ENCODE measurements at places on chromosomes 5 and 9. TPM values are rescaled to one million over a fixed set of nuclear protein-coding genes. Genes with fewer than 3 reads are reported as not detected.

CER1 gene
- not detected for total RNA-seq

PALM2AKAP2 gene
- 0.36 TPM for total RNA-seq

ST8SIA4 gene
- total RNA-seq = 32.8 TPM

ANKHD1 gene
- 105 TPM for total RNA-seq

SPINK6 gene
- total RNA-seq = not detected

SLC6A3 gene
- not detected for total RNA-seq

PCDHAC2 gene
- total RNA-seq = not detected

All from activated CD4-positive, alpha-beta memory T cell treated with anti-CD3 and anti-CD28 coated beads for 36 hours (primary cell).